ENCODE measurements at places on chromosomes 13 and 19.
A peak's percentile ranks its signal among the peaks of the same experiment; 100 is the strongest.

DNA sequence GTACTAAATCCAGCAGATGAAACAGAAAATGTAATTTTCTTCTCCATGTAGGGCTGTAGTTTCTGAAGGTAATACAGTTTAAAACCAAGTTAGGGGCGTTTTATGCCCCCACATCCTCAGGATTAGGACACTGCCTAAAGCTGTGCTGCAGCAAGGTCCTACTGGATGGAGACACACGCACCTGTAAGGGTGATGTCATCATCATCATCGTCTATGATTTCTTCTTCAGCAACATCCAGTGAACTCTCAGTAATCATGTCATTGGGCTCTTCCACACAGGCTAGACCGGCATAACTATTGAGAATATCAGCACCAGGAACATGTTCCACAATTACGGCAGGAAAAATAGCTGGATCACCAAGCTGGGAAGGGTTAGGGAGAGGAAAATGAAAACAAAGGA is 60.5 kb downstream of the ELF1 start:
- no peak for DNase-seq

GRCh38 chr13:69567514-69567913 is 540.1 kb upstream of the ATXN8OS start:
- DNase-seq: no peak

DNA sequence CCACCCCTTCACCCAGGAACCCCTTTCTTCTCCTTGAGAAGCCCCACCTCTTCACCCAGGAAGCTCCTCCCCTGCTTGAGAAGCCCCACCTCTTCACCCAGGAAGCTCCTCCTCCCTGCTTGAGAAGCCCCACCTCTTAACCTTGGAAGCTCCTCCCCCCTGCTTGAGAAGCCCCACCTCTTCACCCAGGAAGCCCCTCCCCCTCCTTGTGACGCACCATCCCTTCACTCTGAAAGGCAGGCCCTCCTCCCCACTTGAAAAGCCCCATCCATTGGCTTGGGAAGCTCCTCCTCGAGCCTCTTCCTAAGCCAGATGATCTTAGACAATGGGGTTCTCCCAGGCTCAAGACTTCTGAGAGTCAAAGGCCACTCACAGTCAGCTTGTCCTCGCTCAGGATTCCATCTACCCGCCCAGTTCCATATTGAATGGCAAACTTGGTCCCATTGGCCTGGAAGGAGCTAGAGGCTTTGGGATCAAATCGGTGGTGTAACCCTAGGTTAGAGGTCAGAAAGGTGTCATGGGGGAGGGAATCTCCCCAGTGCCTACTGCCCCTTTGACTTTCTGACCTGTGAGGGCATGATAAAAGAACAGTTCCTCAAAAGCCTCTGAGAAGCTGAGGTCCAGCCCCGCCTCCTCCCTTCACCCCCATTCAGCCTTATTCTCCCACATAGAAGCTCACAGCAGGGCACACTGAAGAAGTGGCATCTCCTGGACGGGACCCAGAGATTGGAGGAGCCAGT is 4.0 kb downstream of the NAPSA start:
- no peak for DNase-seq

DNA sequence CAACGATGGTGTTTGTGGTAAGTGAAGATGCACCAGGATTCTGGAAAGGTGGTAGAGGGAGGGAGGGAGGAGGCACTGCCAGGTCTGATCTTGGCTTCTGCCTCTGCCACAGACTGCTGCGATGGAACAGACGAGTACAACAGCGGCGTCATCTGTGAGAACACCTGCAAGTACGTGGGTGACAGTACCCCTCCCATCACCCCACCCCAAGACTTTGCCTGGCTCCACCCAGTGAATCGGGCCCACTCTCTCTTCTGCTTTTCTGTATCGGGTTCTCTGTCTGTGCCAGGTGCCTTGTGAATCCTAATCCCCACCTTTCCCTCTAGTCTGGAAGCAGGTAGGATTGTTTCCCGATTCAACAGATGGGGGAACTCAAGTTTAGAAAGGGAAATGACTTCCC is 2.5 kb downstream of the PRKCSH start:
- no peak for DNase-seq

DNA sequence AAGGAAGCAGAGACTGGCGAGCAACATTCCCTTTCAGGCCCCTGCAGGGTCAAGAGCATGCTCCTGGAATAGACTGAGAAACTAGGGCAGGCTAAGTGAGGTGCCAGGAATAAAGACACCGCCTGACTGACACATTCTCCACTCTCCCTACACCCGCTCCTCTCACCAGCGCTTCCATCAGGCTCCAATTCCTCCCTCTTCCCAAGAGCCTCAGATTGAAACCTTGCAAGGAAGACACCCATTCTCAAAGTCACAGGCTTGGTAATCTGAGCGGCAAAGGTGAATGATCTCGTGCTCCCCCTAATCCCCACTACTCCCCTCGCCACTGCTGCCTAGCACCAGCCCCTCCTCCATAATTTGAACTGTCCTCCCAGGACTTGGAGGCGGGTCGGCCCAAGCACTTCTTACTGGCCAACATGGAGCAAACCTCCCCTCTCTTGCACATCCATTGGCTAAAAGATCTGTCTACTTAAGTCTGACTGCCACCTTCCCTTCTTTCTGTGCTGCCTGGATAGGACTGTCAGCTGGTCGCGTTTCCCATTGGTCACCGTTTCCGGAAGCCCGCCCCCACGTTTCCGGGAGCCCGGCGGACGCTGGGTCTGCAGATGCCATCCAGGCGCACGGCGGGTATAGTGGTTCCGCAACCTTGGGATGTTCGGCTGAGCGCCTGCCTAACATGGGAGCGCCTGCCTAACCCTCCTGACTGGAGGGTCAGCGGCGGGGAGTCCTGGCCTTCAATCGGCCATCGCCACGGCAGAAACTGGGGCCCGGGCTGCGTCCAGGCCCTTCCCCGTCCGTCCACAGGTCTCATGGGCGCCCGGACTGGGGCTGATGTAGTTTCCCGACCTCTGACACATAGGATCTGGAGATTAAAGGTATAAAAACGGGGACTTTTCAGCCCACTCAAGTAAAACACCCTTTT is 33.6 kb downstream of the ZNF383 start:
- DNase-seq: peak; percentile 86

All from C1 segment of cervical spinal cord (tissue), 14 donors.